Activated naive CD8-positive, alpha-beta T cell treated with anti-CD3 and anti-CD28 coated beads, Interleukin-2, amount 10 ng/mL, durations not matched to agents 7 days and 5 days (primary cell): ENCODE measurements at places on chromosomes 11 and 22.

- DNase-seq: no peak
These were observed 313.6 kb downstream of the ETS1 start for GRCh38 chr11:128273736-128274135.

DNA sequence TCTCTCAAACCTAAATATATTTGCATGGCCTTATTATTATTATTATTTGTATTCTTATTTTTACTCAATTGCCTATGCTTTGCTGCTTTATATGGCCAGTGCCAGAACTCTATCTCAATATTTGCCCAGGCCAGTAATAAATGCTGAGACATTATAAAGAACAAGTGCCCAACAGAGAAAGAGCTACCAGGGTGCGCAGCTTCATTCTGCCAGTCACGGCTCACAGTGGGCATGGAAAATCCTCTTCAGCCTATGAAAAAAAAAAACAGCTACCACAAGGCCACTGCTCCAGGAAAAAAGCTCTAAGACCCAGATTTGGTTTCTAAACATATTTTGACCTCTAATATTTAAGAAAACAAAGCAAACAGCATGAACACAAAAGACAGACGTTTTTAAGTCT is 1223.6 kb downstream of the LRRC4C start:
- no peak for DNase-seq

DNA sequence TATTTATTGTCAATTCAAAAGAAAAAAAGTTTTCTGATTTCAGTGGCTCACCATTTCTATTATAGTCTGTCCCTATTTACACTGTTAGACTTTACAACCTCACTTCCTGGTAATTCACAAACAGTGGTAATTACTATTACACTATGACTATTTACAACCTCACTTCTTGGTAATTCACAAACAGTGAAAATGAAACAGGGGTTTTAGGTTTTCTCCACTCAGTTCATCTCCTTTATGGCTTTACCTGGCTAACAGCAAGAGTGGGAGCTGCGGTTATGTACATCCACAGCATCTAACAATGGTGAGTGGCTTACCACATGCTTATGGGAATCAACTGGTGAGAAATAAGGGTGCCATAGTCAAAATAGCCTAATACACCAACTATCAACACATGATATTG is 166.4 kb downstream of the CASP12 start:
- no peak for DNase-seq

- peak; percentile 24 for DNase-seq
These were observed 2.1 kb downstream of the LGALS12 start for GRCh38 chr11:63508009-63508408.

DNA sequence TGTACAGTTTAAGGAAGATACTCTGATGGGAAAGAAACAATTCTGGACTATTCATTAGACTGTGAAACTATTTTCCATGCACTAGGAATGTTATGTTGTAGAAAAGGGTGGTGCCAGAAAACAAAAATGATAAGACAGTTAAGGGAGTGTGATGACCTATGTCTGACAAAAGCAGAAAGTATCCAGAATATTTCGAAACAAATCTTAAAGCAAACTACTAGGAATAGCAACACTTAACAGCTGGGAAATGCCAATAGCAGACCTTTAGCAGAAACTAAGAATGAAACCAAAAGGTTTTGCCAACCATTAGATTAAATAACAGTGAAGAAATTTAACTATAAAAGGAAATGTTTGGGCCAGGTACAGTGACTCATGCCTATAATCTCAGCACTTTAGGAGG is 3.3 kb upstream of the ARHGAP20 start:
- no peak for DNase-seq

DNA sequence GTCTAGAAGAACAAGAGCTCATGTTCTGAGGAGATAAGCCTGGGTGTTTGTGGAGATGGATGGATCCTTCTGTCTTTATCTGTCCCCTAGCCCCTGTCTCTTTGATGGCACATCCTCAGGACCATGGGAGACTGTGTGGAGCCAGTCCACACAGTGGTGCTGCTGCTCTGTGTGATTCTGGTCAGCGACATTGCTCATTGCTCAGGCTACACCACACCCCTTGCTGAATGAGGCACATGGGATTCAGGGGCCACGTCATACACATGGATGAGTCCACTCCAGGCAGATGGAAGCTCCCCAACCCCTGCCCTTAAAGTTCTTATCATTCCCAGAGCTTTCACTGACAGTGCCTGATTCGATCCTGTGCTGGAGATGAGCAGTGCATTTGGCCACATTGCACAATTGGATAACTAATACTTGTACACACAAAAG is 222.2 kb downstream of the NAV2 start:
- no peak for DNase-seq

DNA sequence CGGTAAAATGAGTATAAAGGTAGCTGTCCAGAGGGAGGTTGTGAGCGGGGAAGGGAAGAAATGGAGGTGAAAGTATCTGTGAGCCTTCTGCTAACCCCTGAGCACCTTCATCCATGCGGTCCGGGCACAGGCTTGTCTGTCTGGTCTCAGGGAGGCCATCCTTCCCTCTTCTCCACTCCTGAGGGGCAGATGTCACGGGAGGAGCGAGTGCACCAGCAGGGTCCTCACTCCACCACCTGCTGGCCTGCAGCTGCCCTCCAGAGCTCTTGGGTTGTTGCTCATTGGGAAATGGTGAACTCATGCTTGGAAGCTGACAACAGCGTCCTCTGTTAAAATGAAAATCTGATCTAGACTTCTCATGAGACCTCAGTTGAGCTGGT is 33.8 kb upstream of the WNT11 start:
- DNase-seq: no peak

DNA sequence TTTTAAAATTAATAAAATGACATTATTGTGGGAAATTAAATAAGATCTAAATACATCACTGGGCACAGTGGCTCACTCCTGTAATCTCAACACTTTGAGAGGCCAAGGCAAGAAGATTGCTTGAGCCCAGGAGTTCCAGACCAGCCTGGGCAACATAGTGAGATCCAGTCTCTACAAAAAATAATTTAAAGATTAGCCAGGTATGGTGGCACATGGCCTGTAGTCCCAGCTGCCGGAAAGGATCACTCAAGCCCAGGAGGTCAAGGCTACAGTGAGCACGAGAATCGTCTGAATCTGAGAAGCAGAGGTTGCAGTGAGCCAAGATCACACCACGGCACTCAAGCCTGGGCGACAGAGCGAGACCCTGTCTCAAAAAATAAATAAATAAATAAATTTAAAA is 15.9 kb upstream of the CARD10 start:
- no peak for DNase-seq

DNA sequence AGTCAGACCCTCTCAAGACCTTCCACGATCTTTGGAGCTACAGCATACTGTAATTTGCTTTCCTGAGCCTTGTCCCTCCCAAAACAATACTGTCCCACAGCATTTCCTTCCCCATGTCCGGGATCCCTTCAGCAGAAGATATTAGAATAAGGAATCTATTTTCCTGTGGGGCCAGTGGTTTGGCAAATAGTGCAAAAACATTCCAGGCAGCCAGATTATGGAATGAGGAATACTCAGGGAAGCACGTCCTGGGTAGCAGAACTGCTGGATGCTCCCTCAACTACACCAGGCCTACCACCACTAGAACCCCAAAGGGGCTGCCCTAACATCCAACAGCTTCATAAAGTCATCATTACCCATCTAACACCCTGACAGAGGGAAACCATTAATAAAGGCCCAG is 61.5 kb downstream of the AAMDC start:
- no peak for DNase-seq

DNA sequence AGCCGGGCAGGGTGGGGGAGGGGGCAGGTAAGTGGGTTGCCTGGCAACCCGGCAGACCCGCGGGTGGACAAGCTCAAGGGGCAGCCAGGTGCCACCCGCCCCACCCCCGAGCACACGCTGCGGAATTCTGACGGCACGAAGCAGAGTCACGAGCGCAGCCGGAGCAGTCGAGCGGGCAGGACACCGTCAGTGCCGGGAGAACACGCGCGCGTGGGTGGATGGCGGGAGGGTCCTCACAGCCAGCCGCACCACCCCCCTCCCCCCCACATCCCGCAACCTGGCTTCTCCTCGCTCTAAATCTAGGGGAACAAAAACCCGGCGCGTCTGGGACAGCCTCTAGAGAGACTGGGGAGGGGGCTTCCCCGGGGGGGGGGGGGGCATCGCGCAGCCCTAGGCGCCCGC is 133.1 kb upstream of the HSD17B12 start:
- DNase-seq: no peak

- no peak for DNase-seq
These were observed 760 bp upstream of the CELSR1 start for GRCh38 chr22:46537946-46538813.

- peak; percentile 61 for DNase-seq
These were observed 1.6 kb upstream of the KMT2A start for GRCh38 chr11:118434553-118435289.

DNA sequence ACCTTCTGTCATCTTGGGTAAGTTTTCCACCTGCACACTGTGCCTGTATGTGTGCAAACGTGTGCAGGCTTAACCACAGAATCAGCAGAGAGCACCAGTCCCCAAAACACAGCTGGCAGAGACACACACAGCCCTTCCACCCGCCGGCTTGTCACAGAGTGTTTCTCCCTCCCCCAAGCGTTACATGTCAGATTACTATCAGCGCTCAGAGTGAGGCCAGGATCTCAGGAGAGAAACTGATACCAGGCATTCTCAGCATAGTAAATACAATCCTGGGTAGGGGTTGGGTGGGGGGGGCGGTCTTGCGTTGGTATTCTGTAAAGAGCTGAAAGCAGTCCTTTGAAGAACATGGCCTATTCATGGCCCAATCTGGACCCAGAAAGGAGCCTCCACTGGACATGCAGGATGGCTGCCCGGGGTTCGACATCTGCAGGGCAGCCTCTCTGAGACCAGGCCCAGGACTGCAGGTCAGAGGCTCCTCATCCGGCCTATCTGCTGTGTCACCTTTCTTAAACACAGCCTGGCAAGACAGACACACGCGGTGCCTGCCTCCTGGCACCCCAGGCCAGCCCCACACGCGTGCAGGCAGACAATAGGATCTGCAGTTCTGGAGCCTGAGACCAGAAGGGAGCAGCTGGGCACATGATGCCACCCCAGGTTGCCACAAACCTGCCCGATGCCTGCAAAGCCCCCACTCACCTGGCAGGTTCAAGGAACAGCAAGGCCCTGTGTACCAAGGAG is 1.7 kb downstream of the OSBPL5 start:
- peak; percentile 36 for DNase-seq
